ENCODE measurements at places on chromosomes 3 and 15.
A peak's percentile ranks its signal among the peaks of the same experiment; 100 is the strongest.

DNA sequence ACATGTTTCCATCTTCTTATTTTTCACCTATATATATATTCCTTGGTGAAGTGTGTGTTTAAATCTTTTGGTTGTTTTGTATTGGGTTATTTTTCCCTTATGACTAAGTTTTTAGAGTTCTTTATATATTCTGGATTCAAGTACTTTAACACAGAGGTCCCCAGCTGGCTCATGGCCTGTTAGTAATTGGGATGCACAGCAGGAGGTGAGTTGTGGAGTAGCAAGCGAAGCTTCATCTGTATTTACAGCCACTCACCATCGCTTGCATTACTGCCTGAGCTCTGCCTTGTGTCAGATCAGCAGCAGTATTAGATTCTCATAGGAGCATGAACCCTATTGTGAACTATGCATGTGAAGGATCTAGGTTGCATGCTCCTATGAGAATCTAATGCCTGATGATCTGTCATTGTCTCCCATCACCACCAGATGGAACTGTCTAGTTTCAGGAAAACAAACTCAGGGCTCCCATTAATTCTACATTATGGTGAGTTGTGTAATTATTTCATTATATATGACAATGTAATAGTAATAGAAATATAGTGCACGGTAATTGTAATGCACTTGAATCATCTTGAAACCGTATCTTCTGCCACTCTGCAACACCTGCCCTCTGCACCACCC, 151.6 kb downstream of the RSRC1 start:
- DNase-seq = no peak

- no peak for DNase-seq
Measured at GRCh38 chr15:101537483-101538080, 48.1 kb upstream of the PCSK6 start.

- DNase-seq = no peak
Measured at GRCh38 chr3:50220109-50220508, 15.0 kb downstream of the SLC38A3 start.

GRCh38 chr3:53242642-53243041, 13.2 kb downstream of the TKT start:
- no peak for DNase-seq

DNA sequence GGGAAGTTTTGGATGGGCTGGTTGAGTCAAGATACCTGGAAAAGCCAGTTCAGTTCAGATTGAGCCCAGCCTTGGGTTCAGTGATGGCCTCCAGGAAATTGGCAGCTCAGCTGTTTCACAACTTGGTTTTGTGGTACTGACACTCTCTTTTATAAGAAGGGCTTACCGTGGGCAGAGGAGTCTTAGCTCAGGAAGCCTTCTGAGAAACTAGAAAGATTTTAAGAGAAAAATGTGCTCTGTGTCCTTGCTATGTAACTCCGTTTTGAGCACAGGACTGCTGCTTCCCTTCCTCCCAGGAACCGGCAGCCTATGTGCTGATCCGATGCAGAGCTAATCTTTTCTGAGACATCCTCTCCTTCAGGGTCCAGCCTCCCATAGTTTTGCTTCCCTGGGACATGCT, 46.6 kb upstream of the RASGRP1 start:
- DNase-seq = peak; percentile 15

Data from stimulated activated CD8-positive, alpha-beta memory T cell treated with anti-CD3 and anti-CD28 coated beads, Interleukin-7, amount 100 ng/mL, for 1 hour (primary cell).